Activated CD4-positive, alpha-beta T cell treated with anti-CD3 and anti-CD28 coated beads, Interleukin-2, amount 50 U/mL, for 1 hour (primary cell): ENCODE measurements at places on chromosomes 2 and 18.

DNA sequence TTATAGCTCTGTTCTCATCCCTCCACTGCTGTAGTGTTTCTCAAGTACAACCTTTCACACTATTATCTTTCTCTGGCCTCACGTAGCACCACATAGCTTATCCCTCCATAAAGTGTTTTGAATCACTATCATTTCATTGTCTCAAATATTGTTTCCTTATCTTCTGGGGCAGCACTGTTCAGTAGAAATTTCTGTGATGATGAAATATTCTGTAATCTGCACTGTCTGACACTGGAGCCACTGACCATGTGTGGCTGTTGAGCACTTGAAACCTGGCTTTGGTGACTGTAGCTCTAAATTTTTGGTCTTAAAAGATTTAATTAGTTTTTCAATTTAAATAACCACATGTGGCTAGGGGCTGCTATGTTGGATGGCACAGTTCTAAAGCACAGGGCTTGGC is 78.9 kb downstream of the CPS1 start:
- DNase-seq, result no peak

DNA sequence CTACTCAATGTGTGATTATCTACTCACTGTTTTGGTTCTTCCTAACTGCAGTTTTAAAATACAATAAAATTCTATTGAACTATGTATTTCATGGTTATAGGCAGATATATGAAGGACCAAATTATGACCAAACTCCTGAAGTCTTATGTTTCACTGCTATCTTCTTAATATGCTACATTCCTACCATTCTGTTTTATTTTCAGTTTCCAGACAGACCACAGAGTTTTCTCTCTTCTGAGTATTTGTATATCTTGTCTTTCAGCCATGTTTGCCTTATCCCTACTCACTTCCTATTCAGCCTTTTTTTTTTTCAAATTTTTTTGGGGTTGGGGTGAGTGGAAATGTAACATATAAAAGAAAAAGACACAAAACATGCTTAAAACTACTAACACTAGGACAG is 6.3 kb downstream of the RFTN2 start:
- no peak for DNase-seq

- DNase-seq, result no peak
These were observed 152.4 kb upstream of the KCTD1 start for GRCh38 chr18:26700728-26701127.

DNA sequence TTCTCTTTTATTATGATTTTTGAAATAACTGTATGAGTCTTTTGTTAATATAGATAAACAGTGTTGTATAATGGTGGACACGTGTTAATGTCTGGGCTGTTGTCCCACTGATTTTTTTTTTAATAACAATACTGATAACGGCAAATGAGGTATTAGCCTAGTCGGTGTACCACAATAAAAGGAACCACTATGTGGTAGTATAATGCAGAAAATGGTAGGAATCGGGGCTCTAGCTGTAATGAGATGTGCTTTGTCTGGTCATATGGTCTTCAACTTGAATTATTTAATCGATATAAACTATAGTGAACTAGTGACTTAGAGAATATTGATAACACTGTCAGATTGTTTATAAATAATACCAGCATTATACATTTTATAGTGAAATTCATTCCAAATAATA is 517.9 kb upstream of the SPHKAP start:
- DNase-seq, result no peak

DNA sequence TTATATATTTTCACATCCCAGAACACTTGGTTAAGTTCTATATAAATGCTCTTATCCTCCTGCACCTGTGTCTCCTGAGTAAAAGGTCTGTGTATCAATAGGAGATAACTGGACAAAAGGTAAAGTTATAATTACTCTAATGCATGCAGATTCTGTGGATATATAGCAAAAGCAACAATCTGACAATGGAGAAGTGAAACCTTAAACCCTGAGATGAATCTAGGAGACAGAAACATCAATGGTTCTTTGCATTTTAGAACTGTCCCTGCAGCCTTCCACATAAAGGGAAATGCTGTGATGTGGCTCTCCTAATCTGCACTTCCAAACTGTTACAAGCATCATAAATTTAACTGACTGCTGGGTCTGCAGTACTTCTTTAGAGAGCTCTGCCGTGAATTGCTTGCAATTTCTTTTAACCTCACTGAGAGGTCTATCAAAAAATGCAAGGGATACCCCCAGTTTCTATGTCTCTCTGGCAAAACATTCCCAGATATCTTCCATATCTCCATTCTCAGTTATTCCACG is 42.8 kb upstream of the FSIP2 start:
- DNase-seq, result no peak

- DNase-seq, result no peak
These were observed 678.0 kb upstream of the CDH2 start for GRCh38 chr18:28854964-28855363.

DNA sequence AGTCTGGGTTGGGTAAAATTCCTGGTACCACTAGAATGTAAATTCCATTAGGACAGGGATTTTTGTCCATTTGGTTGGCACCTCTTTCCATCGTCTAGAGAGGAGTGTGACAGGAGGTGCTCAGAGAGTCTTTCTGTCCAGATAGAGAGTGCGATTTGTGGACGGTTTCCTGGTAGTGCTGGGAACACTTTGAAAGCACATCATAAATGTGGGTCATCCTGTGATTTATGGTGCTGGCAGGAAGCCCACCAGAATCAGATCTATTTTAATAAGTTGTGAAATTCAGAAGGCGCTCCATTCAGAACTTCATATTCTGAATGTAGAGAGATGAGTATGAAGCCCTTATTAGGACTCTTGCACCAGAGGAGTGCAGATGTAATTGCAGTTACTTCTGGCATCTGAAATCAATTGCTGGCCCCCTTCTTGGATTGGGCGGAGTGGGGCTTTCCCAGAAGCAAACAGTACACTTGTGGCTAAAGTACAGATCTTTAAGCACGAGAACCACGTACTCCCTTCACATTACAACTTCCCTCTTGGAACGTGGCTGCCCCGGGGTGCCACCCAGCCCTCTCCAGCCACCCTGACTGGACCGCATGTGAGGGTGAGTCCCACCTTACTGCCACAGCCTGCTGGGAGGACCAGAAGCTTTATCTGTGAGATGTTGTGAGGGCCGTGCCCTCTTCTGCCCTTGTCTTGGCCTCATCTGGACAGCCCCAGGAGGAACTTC is 243.2 kb downstream of the MYO3B start:
- no peak for DNase-seq

DNA sequence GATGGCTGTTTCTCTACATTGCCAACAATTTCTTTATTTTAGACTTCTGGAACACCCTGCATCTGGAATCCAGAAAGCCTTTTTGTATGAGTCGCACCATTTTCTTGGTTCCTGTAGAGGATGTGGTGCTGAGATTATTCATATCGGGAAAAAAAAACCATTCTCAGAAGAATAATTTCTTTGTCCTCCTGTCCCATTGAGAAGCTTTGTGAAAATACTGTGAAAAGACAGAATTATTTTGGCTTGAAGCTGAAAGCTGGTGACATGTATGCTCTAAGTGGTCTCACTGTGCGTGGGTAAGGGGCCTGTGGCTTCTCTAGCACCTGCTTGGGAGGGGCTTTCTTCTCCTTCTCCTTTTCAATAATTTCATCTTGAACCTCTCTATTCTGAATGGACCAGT is 138.4 kb downstream of the FAM210A start:
- DNase-seq, result no peak

- no peak for DNase-seq
These were observed 19.2 kb downstream of the GPR75 start for GRCh38 chr2:53840580-53840979.

- no peak for DNase-seq
These were observed 200.9 kb upstream of the ID2 start for GRCh38 chr2:8480915-8481314.

- no peak for DNase-seq
These were observed 18.8 kb upstream of the FAM110C start for GRCh38 chr2:65121-65520.

- DNase-seq, result no peak
These were observed 42.0 kb downstream of the CROCC2 start for GRCh38 chr2:240948086-240948485.

GRCh38 chr18:74115046-74115445 is 32.6 kb downstream of the FBXO15 start:
- DNase-seq, result no peak

DNA sequence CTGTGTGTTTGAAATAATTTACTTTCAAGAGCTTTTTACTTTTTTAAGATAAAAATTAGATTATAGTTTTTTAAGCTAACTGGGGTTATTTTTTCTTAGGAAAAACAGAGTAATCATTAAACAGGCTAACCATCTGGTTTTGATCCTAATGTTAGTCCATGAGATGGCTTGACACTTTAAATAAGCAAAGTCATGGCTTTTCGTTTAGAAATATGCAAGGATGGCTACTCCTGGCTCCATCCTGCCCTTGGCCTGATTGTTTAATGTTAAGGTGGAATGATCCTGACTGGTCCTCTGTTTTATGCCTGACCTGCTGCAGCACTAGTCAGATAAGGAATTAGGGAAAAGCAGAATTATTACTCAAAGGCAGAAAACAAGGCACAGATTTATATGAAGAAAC is 39.7 kb upstream of the PNPT1 start:
- no peak for DNase-seq
